NCI-H1417 treated with DMSO at 0.1 percent for 48 hours (cell line): ENCODE measurements at places on chromosomes 7 and 10.

GRCh38 chr7:148991536-148991935 lies 36.8 kb downstream of the PDIA4 start:
- DNase-seq: no peak

GRCh38 chr10:117534321-117535297 lies 7.9 kb upstream of the EMX2 start:
- no peak for DNase-seq

DNA sequence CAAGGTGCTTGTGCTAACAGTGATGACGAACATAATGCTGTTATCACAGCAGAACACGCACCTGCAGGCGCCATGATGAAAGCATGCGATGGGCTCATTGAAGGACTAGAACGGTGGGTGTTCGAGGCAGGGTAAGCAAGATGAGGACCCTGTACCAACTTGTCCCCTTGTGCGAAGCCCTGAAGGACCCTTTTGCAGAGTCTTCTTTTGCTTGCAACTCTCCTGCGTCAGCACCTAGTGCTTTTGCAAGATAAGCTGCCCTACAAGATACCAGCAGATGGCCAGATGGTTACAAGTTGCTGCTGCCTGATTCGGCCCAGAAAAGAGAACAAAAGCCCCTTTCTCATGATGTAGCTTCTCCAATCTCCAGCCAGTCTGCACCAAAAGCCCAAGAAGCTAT lies 4.2 kb upstream of the IL15RA start:
- DNase-seq: no peak

DNA sequence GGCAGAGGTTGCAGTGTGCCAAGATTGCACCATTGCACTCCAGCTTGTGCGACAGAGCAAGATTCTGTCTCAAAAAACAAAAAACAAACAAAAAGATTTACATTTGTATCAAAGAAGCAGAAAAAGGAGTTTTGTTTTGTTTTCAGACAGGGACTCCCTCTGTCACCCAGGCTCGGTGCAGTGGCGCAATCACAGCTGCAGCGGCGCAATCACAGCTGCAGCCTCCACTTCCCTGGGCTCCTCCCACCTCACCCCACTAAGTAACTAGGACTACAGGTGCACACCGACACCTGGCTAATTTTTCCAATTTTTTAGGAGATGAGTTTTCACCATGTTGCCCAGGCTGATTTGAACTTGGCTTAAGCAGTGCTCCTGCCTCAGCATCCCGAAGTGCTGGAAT lies 1.8 kb downstream of the ARMC10 start:
- DNase-seq: no peak

DNA sequence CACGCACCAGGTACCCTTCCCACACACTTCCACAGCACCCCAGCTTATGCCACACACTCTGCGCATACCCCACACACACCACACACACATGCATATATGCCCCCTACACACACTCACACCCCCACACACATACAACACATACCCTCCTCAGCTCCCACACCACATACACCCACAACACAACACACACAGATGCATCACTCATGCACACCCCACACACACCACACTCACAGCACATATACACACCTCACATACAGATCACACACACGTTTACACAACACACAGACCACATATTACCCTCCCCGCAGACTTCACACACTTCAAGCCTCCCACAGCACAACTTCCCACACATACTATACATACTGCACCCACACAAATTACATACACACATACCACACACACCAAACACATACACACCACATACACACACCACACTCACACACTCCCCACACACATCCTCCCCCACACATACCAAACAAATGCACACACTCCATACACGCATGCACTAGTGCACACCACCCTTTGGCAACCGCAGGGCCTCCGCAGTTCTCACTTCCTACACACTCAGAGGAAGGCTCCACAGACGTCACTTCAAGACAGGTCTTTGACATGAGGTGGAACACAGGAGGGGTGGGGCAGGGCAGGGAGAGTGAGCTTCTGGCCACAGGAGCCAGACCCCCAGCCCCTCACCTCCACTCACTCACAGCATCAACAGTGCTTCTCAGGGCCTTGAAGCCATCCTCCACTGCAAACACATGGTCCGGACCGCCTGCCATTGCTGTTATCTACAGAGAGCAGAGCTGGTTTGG lies 18.5 kb upstream of the ANTXRL start:
- no peak for DNase-seq

GRCh38 chr7:81299711-81300110 lies 380.9 kb upstream of the SEMA3C start:
- no peak for DNase-seq
